ENCODE measurements at places on chromosomes 4 and X. TPM values are rescaled to one million over a fixed set of nuclear protein-coding genes. Genes with fewer than 3 reads are reported as not detected.

Gene TGIF2LX
- not detected for total RNA-seq

Gene AFAP1
- total RNA-seq, result 23.9 TPM

Gene TCEAL6
- not detected for total RNA-seq

Gene MUC7
- total RNA-seq, result not detected

Gene AFP
- not detected for total RNA-seq

Gene PNMA6A
- total RNA-seq, result not detected

Gene RNF212
- not detected for total RNA-seq

Gene APBB2
- 112 TPM for total RNA-seq

Gene SSX2
- total RNA-seq, result not detected

Gene TMLHE
- 10.1 TPM for total RNA-seq

Gene KLHL4
- 16.0 TPM for total RNA-seq

Gene PPP1R2C
- not detected for total RNA-seq

Gene KIT
- total RNA-seq, result not detected

Data from LHCN-M2 (cell line).